ENCODE measurements at places on chromosomes 6 and 20. TPM values are rescaled to one million over a fixed set of nuclear protein-coding genes. Genes with fewer than 3 reads are reported as not detected.

The HLA-DQA1 gene
- 30.1 TPM for total RNA-seq

The TRIM15 gene
- not detected for total RNA-seq

The ARHGAP40 gene
- 17.9 TPM for total RNA-seq

The CASS4 gene
- 0.91 TPM for total RNA-seq

The LRRN4 gene
- not detected for total RNA-seq

The SEMG1 gene
- not detected for total RNA-seq

The PLEKHG1 gene
- total RNA-seq, result 78.9 TPM

The INSM1 gene
- not detected for total RNA-seq

The FBXO30 gene
- 12.1 TPM for total RNA-seq

Measured in ureter (tissue), 1 donor.